ENCODE measurements at places on chromosomes 12 and 14. TPM values are rescaled to one million over a fixed set of nuclear protein-coding genes. Genes with fewer than 3 reads are reported as not detected.

OR4Q3 gene
- total RNA-seq = 4.6 TPM

DNA sequence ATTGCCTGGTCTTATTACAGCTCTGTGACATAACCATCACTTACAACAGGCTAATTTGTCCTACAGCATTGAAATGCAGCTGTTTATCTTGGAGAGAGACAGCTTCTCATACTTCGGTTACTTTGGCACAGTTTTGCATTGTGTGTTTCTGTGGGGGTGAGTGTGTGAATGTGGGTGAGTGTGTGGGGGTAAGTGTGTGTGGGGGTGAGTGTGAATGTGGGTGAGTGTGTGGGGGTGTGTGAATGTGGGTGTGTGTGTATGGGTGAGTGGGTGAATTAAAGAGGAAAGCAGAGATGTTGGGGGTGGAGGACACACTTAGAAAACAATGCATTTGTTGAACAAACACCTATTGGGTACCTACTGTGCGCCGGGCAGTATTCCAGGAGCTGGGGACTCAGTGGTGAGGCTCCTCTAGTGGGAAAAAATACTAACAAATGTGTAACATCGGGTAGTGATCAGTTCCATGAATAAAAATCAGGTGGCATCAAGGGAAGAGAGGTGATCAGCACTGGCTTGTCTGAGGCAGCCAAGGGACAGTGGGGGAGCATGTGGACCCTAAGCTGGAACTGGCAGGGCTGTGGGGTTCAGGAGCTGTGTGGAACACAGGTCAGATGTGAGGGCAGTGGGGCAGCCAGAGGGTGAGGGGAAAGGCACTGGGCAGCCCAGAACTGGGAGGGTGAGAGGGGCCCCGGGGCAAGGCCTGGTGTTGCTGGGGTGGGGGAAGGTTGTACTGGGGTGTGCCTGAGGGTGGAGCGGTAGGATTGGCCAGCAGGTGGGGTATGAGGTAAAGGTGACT, 44.1 kb upstream of the AMN start:
- DNase-seq = no peak

REP15 gene
- 1.9 TPM for total RNA-seq

DNA sequence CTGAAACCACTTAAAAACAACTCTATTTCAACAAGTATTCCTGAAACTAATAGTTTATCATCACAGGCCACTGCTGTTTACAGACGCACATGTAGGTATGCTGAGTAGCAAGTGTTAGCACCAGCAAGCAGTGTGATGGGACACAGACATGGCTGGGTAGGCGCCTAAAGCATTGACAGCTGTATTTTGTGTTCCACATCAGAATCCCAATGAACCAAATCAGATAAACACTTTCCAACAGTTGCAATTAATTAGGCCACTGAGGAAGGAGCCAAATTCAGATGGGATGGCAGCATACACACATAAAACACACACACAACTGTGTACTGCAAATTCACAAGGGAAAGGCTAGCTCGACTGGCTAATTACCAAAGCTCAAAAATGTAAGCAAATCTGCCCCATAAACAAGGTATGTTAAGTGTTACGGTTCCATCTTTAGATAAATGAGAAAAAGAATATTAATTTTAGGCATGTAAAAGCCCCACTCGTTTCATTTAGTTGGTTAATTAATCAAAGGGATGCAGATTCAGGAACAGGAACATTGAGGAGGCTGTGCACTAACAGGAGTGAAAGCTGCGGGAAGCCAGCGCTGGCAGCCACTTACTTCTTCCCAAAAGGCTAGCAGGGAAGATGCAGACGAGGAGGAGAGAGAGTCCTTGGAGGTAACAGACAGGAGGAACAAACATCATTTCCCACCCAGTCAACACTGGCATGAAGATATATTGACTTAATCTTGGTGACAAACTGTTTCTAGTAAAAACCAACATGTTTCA, 33.4 kb downstream of the AMN start:
- no peak for DNase-seq

- no peak for DNase-seq
Observed at GRCh38 chr14:74160763-74161162, 76.0 kb downstream of the LIN52 start.

DNA sequence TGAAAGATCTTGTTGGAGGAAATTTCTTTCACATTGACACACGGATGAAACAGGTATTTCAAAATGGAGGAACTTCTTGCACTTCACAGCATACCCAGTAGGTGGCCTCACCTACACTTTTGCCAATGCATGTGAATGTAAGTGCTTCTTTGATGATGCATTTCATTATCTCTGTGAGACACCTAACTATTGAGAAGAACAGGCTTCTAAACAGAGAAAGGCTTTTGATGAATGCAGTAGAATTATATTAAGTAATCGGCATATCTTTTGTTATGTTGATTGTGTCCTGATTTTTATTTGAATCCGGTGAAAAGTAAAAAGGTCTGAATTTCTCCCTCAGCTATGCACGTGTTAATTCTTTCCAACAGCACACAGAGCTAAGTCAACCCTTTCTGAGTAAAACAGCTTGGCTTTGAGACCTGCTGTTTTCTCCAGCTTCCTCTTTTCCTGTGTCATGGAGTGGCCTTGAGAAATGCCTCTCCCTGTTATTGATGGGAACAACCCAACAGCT, 399.0 kb downstream of the NAV3 start:
- DNase-seq = no peak

DNA sequence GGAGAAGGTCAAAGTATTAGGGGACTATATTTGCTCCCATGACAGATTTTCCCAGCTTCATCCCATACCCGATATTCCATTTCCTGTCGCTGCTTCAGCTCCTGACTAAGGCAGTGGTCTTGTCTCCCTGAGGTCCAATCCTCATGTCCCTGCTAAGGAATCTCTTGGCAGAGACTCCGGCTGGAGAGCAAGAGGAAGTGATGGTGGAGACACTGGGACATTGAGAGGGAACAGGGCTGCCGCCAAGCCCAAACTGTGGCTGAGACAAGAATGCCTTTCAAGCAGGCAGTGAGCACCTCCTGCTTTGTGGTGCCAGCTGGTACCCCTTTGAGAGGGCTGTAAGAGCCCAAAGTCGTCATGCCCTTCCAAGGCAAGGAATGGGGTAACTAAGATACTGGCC, 5.5 kb downstream of the SP7 start:
- DNase-seq = no peak

- DNase-seq = peak; percentile 85
Observed at GRCh38 chr12:121861636-121862254, 3.1 kb upstream of the HPD start.

- no peak for DNase-seq
Observed at GRCh38 chr14:99029916-99030305, 242.1 kb downstream of the BCL11B start.

DNA sequence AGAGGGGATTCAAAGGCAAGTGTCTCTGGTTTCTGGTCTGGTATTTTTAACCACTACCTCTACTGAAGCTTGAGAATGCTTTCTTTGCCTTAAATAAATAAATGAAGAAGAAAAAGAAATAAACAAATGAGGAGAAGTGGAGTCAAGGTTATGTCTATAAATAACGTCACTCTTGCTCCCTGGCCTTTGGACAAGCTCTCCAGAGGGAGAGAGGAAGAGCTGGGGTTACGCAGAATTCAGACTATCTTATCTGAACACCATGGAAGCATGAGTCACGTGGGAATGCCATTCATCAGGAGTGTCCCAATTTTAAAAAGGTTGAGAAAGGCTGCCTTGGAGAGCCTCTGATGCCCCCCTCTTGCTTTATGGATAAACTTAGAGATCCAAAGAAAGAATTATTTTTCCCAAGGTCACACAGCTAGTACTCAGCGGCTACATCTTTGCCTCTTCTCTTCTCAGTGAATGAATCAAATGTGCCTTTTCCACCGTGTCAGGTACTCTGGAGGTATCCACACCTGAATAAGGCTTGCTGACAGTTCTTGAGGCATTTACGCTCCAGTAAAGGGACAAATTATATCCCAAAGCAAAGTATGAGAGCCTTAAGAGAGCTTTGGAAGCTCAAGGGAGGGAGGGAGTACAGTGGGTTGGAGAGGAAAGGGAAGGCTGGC, 12.9 kb upstream of the MSI1 start:
- DNase-seq = peak; percentile 43

CPM gene
- 1.7 TPM for total RNA-seq

- DNase-seq = no peak
Observed at GRCh38 chr14:90778571-90779255, 37.5 kb downstream of the TTC7B start.

IL31 gene
- total RNA-seq = not detected

INSM2 gene
- 1.7 TPM for total RNA-seq

LALBA gene
- not detected for total RNA-seq

- no peak for DNase-seq
Observed at GRCh38 chr12:28857369-28857768, 291.7 kb upstream of the FAR2 start.

EML1 gene
- 46.9 TPM for total RNA-seq

GRCh38 chr14:100914597-100915021, 11.1 kb upstream of the RTL1 start:
- DNase-seq = no peak
